ENCODE measurements at places on chromosomes 11 and 22.

GRCh38 chr22:49004484-49005399 lies 822.9 kb downstream of the BRD1 start:
- DNase-seq = no peak

GRCh38 chr11:33214187-33214586 lies 43.0 kb upstream of the HIPK3 start:
- DNase-seq = no peak

DNA sequence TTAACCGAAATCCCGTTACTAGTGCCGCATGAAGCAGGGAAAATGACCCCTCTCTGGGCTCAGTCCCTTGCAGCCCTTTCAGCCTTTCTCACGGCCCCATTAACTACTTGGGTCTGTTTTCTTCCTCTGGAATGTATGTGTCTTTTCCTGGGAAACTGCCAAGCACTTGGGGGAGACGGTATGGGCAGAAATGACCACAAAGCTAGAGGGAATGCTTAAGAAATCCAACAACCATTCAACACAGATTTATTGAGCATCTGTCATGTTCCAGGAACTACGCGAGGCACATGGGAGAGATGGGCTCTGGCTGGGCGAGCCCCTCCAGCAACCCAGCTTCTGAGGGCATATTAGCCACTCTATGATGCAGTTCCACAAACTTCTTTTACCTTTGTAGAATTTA lies 462.6 kb downstream of the BUD13 start:
- DNase-seq = no peak

DNA sequence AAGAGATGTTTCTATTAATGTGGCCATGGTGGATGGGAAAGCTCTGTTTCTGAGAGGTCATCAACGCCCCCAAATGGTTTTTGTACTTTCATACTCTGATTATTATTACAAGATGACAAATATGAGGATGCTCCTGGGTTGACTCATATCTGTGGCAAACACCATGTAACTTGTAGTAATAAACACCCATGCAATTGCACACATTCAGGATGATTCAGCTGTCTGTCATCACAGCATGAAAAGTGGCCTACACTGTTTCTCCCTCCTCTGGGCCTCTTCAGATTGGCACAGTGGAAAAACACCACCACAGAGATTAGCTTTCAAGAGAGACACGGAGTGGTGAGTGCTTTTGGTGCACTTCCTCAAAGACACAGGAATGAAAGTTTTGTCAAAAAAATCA lies 85.4 kb downstream of the MTNR1B start:
- peak; percentile 14 for DNase-seq

DNA sequence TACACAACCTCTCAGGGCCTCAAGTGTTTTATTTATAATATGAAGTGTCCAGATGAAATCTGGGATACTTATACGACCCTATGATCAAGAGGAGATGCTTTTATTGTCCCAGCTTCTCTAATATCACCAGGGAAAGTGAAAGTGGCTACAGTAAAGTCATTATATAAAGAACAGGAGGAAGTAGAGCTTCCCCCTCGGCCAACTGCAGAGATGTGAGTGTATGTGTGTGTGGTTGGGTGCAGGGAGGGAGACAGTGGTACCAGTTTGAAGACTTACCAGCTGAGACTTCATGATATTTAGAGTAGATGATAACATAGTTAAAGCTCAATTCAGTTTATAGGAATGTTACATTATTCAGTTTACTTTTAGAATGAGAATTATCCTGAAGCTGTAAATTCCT lies 373.6 kb upstream of the DDI1 start:
- DNase-seq = no peak

- DNase-seq = no peak
These were observed 3.0 kb upstream of the RIN1 start for GRCh38 chr11:66339162-66339675.

GRCh38 chr11:79078999-79079398 lies 361.8 kb downstream of the TENM4 start:
- no peak for DNase-seq

DNA sequence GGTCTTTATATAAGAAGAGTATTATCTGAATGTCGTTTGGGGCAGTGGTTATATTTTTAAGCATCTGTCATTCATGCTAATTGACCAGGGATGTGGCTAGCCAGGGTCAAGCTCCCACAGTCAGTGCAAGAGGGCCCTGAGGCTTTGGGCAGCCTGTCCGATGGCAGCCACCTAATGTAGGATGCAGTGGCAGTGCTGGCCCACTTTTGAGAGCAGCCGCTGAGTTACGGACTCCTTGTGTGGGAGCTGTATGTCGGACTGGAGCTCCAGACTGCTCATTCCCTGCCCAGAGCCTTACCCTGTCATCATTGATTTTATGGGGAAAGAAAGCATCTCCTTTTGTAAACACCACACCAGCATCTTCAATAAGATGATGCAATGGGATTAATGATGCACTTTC lies 99.5 kb downstream of the SYT9 start:
- DNase-seq = no peak

DNA sequence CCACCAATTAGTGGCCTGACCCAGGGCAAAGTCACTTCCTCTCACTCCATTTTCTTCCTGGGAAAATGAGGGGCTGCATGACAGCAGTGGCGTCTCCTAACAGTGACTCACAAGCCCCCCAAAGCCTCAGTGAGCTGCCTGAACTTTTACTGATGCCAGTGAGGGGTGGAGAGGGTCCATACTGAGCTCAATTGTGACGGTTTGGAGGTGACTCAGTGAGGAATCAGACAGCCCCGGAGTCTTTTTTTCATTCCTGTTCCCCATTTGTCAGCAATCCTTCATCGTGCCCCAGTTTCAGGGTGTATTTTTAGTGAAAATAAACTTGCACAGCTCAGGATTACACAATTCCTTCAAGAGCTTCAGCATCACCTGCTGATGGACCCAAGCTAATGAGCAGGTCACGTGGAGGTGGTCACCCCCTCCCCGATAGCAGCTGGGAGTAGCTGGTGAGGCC lies 30.1 kb upstream of the RASD2 start:
- DNase-seq = no peak

- DNase-seq = no peak
These were observed 12.7 kb upstream of the CNTF start for GRCh38 chr11:58609723-58610122.

DNA sequence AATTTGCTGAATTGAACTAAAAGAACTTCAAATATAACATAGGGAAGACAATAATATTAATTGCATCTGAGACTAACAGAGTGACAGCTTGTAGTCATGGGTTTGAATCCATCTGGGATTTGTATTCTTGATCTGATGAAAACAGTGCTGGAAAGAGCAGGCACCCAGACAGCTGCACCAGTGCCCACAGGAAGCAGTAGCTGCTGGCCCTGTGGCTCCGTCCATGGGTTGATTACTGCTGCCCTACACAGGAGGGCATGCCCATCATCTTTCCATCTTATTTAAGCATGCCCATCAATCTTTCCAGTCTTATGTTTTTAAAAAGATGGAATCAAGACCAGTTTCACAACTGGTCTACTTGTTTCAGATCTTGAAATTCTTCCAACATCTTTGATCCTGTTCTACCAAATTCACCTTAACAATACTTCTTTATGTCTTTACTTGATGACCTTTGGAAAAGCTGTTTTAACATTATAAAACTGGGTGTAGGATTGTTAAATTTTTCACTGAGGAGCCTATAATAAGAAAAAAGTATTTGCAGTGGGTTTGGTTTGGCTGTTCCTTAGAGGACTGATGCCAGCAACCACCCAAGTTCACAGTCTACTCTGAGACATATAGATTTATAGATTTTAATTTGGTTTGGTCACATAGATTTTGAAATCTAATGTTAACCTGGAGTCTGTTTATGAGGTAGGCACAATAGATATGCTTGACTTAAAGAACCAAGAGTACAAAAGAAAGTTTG lies 761 bp upstream of the NXPE4 start:
- DNase-seq = no peak

DNA sequence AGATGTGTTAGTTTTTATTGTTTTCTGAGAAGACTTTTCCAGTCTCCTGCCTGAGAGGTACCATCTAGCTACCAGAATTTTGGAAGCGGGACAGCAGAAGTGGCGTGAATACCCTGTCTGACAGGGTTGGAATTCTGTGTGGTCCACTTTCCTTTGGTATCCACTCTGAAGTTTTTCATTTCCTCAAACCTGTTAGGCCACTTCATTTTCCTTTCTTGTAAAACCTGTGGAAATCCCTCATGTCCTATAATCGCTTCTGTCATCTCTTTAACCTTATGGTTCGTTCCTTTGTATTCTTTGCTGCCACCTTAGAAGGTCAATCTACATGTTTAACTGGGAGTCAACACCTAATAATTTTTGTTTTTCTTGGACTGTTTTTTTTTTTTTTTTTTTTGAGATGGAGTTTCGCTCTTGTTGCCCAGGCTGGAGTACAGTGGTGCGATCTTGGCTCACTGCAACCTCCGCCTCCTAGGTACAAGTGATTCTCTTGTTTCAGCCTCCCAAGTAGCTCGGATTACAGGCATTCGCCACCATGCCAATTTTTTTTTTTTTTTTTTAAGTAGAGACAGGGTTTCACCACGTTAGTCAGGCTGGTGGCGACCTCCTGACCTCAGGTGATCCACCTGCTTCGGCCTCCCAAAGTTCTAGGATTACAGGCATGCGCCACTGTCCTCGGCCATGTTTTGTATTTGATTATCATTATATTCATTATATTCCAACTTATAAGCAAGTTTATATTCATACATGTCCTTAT lies 7.1 kb downstream of the SFI1 start:
- no peak for DNase-seq

- DNase-seq = no peak
These were observed 2.1 kb upstream of the DMC1 start for GRCh38 chr22:38572065-38572464.

GRCh38 chr11:74703211-74703610 lies 28.0 kb downstream of the CHRDL2 start:
- no peak for DNase-seq

DNA sequence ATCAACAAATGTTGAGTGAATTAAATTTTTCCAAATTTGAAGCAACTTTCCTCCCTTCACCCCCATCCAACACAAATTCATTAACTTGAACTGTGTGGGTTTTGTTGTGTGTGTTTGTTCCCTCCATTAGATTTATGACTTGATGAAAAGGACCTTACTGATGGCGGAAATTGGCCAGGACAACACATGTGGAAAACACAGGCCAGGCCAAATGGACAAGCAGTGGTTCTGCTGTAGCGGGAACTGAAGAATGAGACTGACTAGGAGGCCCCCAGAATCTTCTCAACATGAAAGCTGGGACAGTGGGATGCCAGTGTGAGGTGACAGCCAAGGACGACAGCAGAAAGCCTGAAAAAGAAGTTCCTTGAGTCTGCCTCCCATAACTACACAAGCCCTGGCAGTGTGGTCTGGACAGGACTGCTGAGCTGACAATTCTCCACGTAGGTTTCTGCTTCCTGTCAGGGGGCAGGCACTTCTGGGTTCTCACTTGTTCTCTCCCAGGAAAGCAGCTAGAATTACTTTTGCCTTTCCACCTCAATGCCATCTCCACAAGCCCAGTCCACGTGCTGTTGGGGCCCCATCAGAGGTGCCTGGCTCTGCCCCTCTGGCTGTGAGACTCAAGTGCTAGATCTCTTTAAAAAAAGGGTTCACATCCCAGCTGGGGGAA lies 94.3 kb downstream of the ETS1 start:
- no peak for DNase-seq

DNA sequence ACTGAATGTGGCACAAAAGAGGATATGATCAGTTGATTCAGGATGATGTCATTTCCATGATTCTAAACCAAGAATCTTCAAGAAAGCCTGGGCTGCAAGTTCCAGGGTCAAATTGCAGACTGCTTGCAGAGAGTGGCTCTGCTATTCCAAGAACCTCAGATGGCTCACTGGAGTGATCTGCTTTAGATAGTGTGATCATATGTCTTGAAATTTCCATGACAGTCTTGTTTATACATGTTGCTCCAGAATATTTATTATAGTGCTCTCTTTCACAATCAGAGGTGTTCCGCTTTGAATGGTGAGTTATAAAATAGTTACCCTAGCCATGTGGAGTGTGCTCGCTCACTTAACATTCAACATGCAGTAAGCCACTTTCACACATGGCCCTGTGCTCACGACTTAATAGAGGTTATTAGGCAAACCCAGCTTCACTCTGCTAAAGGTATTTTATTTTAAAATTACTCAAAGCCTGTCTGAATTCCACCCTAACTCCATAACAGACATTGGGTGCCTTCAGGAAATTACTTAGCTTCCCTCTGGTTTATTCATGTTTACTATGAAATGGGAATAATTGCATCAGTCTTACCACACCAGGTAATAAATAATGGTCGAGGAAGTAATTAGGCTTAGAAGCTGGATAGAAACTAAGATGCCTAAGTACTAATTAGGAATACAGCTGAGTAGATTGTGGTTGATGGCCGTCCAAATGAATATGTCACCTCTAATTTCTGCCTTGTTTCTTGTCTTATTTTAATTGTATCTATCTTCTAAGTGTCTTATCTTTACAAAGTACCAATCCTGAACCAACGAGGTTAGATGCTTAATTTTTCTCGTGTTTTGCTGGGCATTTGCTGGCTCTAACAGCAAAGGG lies 187.9 kb downstream of the ETS1 start:
- no peak for DNase-seq

- DNase-seq = no peak
These were observed 37.5 kb downstream of the TPST2 start for GRCh38 chr22:26552466-26552865.

GRCh38 chr11:27495710-27496300 lies 10.8 kb downstream of the LIN7C start:
- no peak for DNase-seq

DNA sequence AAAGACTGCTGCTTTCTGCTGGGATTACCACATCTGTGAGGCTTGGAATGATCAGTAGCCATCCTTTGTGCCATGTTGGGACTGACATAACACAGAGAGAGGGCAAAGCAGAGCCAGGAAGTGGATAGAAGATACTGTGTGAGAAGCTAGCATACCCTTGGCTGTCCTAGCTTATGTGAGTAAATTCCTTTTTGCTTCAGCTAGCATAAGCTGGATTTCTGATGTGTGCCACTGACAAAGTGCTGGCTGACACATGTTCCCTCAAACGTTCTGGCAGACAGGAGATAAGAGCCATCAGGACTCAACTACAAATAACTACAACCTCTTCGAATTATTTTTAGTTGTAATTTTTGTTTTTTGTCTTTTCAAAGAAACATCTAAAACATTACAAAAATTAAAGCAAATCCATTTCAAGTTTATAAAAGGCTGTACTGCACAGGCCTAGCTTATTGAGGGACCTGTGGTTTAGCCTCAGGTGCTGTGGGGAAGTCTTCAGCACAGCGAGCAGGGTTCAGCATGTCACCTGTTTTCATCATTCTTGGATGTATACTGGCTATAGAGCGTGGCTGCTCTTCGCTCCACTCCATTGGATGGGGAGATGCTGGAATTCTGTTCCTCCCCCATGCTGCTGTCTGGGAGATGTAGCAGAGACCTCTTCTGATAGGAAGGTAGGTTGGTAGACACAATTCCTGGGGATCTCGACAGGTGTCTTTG lies 120.9 kb downstream of the SWAP70 start:
- DNase-seq = no peak

- DNase-seq = no peak
These were observed 207.9 kb downstream of the SOX6 start for GRCh38 chr11:16148301-16148931.

- DNase-seq = no peak
These were observed 6.8 kb upstream of the SAA1 start for GRCh38 chr11:18259259-18259658.

GRCh38 chr11:133285359-133285758 lies 246.9 kb downstream of the OPCML start:
- no peak for DNase-seq

- no peak for DNase-seq
These were observed 65.9 kb downstream of the BLID start for GRCh38 chr11:122050021-122050690.

GRCh38 chr11:47852053-47852452 lies 3.9 kb upstream of the NUP160 start:
- DNase-seq = no peak

Data from stimulated activated CD8-positive, alpha-beta memory T cell treated with anti-CD3 and anti-CD28 coated beads, Interleukin-15, amount 100 ng/mL, for 48 hours (primary cell).